SK-N-SH treated with all-trans-retinoic acid at 6 μM for 48 hours (cell line): ENCODE measurements at places on chromosomes 2 and 18.

- no peak for ATAC-seq
Observed at GRCh38 chr2:187493877-187494568, 46.0 kb upstream of the CALCRL start.

DNA sequence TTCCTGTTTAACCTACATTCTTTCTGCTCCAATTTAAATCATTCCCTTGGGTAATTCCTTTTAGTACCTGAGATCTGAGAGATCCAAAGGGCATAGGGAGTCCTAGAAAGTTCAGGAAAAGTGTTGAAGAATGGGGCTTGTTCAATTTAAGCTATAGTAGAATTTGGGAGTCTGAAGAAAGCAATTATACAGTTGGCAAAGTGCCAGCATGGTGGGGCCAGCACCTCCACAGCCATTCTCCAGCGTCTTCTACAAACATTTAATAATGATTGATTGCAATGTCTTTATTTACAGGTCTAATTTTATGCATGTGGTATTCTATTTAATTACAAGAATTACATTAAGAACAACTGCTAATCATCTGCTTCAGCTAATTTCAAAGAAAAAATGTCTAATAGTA, 957.7 kb upstream of the GYPC start:
- no peak for ATAC-seq

DNA sequence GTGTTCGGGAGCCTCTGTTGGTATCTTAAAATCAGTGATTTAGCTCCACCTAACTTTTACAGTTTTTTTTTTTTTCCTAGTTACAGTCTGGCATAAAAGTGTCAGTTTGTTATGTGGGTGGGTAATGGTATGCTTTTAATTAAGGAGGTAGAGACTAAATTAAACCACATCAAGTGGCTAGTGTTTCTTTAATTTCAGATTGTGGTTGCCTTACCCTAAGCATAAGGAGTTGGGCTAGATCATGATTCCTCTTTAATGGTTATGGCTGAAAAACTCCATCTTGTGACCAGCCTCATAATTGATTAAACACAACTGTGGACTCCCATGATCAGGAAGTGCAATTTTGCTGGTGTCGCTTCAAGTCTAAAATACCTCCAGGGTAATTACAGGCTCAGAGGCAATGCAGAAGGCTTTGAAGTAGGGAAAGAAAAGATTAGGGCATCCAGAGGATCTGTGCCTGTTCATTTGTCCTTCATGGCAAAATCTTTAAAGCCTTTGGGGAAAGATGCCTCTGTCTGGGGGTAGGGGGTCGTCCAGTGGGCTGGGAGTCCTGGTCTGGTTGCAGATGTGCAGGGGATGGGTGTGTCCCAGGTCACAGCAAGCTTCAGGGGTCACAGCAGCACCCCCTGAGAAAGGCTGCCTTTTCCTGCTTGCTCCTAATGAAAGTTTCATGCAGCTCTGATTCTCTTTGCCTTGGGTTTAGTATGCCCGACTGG, 579.2 kb downstream of the BCL11A start:
- no peak for ATAC-seq

DNA sequence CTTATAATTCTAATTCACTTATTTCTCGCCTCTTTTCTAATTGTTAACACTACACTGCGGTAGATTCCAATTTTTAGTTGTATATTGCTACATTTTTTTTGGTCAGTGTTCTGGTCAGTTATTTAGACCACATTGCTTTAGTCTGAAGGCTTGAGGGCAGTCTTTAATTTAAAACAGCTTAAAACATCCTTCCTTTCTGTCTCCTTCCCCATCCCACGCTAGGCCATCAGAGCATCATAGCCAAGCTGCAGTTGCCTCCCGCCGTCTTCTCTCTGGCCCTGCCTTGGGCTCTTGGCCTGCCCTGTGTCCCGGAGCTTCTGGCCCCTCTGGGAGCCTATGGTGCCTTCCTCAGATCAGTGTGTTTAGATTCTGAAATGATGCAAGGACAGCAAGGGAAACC, 52.6 kb upstream of the GLI2 start:
- no peak for ATAC-seq
